ENCODE measurements at places on chromosomes 16 and 17.

- no peak for DNase-seq
Measured at GRCh38 chr17:29642171-29642611, 19.5 kb upstream of the CORO6 start.

DNA sequence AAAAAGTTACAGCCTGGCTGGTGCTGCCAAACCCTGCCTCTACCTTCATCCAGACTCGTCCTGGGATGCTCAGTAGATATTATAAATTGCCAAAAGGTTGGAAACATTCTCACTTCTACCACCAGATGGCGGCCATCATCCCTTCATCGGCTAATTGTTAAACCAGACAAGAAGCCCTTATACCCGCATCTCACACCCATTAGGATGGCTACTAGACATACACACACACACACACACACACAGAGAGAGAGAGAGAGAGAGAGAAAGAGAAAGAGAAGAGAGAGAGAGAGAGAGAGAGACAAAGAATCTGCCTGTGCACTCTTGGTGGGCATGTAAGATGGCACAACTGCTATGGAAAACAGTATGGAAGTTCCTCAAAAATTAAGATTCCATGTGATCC, 15.0 kb upstream of the SCIMP start:
- peak; percentile 79 for DNase-seq

DNA sequence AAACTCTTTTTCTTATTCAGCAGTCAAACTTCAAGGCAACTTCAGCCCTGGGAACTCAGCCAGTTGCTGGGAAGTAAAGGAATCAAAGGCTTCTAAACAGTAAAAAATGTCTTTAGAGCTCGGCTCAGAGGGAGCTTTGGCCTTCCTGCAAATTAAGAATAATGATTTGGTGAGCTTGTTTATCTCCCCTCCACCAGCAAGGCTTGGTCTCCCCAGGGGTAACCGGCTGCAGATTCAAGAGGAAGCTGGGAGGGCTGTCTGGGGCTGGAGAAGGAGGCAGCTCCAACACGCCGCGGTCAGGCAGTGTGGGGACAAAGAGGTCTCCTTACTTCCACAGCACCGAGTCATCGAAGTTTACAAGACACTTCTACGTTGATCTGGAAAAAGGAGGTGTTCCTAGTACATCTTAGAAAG, 17.7 kb upstream of the DOC2B start:
- DNase-seq = no peak

GRCh38 chr16:75475420-75475847, 10.9 kb upstream of the TMEM170A start:
- no peak for DNase-seq

GRCh38 chr16:50195276-50195675, 42.2 kb downstream of the TENT4B start:
- no peak for DNase-seq

Measured in retina (tissue), 1 donor.